ENCODE measurements at places on chromosomes 13 and 19. TPM values are rescaled to one million over a fixed set of nuclear protein-coding genes. Genes with fewer than 3 reads are reported as not detected.

- H3K4me1 ChIP-seq: peaks cover 15% of the 10 kb centered on the region
- H3K4me3 ChIP-seq: no peak overlapping the region
- H3K27ac ChIP-seq: no peak overlapping the region
- no peaks in the 10 kb centered on the region for H3K27me3 ChIP-seq
- DNase-seq: no peak
Measured at GRCh38 chr13:75137911-75138571, 343.9 kb downstream of the TBC1D4 start.

The HRC gene
- total RNA-seq: not detected

The AKAP8L gene
- 82.0 TPM for total RNA-seq

The SLC25A41 gene
- total RNA-seq: not detected

GRCh38 chr13:102195566-102196462, 206.0 kb downstream of the FGF14 start:
- H3K36me3 ChIP-seq: no peaks in the 10 kb centered on the region
- no peaks in the 10 kb centered on the region for H3K4me1 ChIP-seq
- no peak for DNase-seq
- no peaks in the 10 kb centered on the region for H3K27me3 ChIP-seq
- H3K27ac ChIP-seq: no peak overlapping the region

The NCAN gene
- not detected for total RNA-seq

DNA sequence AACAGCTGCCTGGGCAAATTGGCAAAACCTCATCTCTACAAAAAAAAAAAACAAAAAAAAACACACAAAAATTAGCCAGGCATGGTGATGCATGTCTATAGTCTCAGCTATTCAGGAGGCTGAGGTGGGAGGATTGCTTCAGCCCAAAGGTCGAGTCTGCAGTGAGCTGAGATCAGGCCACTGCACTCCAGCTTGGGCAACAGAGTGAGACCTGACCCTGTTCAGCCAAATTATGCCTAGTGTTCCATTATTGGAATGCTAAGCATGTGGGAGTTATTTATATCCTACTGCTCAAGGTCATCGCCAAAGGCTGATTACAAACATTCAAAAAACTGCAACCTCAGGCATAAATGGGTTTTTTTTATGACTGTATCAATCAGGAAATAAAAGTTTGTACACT, 1251.0 kb upstream of the PCDH9 start:
- no peaks in the 10 kb centered on the region for H3K4me1 ChIP-seq
- H3K36me3 ChIP-seq: no peaks in the 10 kb centered on the region
- H3K4me3 ChIP-seq: no peak overlapping the region
- H3K27me3 ChIP-seq: no peaks in the 10 kb centered on the region
- no peak overlapping the region for H3K27ac ChIP-seq

The THSD1 gene
- 0.75 TPM for total RNA-seq

The IGFL1 gene
- total RNA-seq: not detected

GRCh38 chr19:18481505-18482222, 40.2 kb downstream of the ELL start:
- H3K4me3 ChIP-seq: no peak overlapping the region
- DNase-seq: no peak
- H3K27ac ChIP-seq: no peak overlapping the region
- H3K4me1 ChIP-seq: peaks cover 47% of the 10 kb centered on the region

The KLF2 gene
- total RNA-seq: 15.2 TPM

GRCh38 chr19:55058781-55059610, 4.0 kb downstream of the RDH13 start:
- no peak overlapping the region for H3K4me3 ChIP-seq
- H3K4me1 ChIP-seq: peaks cover 10% of the 10 kb centered on the region
- no peaks in the 10 kb centered on the region for H3K27me3 ChIP-seq

The PNMA8B gene
- total RNA-seq: not detected

The RDH8 gene
- not detected for total RNA-seq
